ENCODE measurements at places on chromosomes 5 and 9.

GRCh38 chr5:59484618-59485017 is 408.9 kb downstream of the PDE4D start:
- ATAC-seq, result peak; percentile 7

GRCh38 chr5:53482717-53483638 is 2.5 kb downstream of the FST start:
- ATAC-seq, result peak; percentile 45

DNA sequence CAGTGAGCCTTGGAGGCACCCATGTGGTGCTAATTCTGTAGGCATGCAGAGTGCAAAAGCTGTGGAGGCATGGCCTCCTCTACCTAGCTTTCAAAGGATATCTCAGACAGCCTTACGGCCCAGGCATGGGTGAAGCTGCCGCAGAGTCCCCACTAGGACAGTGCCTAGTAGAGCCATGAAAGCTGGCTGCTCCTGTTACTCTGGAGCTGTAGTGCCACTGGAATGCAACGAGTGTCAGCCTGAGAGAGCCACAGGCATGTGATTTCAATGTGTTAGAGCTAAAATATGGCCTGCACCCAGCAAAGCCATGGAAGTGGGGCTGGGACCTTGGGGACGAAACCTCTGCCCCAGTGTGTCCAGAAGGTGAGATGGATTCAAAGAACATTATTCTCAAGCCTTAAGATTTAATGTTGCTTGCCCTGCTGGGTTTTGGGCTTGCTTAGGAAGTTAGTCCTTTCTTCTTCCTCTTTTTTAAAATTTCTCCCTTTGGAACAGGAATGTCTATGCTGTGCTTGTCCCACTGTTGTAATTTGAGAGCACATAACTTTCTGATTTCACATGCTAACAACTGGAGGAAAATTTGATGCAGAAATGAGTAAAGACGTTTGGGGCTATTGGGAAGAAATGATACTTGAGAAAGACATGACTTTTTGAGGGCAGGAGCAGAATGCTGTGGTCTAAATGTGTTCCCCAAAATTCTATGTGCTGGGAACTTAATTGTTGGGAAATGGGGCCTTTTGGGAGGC is 298.4 kb downstream of the PSAT1 start:
- ATAC-seq, result peak; percentile 50

DNA sequence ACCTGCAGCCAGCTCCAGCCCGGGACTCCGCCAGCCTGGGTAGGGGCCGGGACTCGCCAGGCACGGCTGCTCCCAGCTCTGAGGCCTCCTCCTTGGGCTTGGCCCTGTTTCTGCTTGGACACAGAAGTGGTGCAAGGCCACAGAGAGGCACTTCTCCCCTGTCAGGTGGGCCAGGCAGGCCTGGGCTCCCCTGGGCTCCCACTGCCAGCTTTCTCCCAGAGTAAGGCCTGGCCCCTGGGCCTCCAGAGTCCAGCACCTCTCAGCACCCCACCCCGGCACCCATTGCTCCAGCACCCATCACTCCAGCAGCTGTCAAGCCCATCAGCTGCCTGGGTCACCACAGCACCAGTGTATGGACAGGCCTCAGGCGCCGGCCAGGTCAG is 71.1 kb upstream of the LRRTM2 start:
- ATAC-seq, result no peak

GRCh38 chr5:151088986-151089385 is 8.2 kb upstream of the TNIP1 start:
- ATAC-seq, result no peak

- ATAC-seq, result peak; percentile 79
These were observed 34.2 kb upstream of the FBN2 start for GRCh38 chr5:128572051-128572929.

DNA sequence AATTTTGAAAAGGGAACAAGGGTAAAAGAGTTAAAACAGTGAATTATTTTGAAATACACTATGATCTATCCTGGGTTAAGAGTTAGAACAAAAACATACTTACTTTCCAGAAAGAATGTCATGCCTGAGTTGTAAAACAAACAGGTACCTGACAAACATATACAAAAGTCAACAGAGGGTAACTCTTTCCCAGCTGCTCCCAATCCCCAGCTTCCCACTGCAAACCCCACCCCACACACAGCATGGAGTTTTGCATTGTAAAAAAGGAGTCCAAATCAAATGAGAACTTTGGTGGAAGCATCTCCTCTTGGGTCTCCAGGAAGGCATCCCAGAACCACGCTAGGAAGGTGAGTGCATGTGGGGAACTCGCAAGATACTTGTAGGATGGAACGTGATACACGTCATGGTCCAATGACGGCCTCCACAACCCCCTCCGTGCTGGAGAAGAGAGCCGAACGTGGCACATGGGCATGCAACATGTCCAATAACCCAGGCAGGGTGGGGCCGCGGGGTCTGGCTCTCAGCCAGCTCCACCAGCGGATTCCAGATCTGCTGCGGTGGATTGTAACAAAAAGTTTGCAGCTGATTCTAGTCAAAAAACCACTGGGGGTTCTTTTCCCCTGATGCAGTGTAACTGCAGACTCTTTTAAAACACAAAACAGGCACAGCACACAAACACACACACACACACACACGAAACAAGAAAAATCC is 55.8 kb downstream of the EPB41L4B start:
- no peak for ATAC-seq

DNA sequence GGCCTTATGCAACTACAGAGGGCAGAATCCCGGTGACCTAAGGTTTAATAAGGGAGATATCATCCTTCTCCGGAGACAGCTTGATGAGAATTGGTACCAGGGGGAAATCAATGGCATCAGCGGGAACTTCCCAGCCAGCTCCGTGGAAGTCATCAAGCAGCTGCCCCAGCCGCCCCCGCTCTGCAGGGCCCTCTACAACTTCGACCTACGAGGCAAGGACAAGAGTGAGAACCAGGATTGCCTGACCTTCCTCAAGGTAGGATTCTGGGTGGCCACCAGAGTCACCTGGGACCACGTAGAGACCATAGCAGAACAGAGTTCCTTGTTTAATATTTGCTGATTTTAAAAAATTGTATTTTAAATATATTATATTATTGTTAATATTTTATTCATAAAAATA is 63.7 kb downstream of the SH3RF2 start:
- no peak for ATAC-seq

DNA sequence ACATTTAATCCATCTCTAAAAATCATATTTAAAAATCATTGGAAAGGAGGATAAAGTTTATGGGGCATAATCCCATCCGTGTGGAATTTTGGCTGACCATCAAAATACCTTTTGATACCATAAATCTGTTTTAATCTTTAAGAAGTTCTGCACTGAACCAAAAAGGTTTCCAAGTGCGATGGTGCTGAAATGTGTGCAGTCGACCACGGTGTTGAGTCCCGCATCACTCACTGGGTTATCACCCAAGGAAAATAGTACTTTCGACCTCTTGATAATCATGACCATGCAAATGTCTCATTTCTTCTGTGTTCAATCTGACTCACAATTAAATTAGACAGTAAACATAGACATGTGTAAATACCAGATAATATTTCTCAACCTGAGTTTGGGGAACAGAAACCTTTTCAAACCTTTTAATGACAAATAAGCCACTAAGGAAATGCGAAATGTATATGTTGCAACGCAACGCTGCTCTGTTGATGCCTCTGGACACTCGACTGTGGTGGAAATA is 62.0 kb upstream of the CDH6 start:
- no peak for ATAC-seq

DNA sequence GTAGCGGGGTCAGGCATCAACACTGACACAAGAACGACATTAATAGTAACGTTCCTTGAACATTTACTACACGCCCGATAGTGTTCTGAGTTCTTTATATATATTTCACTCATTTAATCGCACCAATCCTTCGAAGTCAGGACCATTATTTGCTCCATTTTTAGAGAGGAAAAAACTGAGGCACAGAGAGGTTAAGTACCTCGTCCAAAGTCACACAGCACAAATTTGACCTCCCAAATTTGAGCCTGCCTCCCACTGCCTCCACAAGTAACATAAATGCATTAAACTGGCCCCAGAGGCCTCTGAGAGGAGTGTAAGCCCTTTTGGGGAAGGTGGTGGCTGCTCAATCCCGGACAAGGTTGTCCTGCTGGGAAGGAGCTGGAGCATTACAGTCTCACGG is 5.8 kb downstream of the RGS14 start:
- ATAC-seq, result no peak

- no peak for ATAC-seq
These were observed 425.2 kb downstream of the GADD45G start for GRCh38 chr9:90029996-90030395.

DNA sequence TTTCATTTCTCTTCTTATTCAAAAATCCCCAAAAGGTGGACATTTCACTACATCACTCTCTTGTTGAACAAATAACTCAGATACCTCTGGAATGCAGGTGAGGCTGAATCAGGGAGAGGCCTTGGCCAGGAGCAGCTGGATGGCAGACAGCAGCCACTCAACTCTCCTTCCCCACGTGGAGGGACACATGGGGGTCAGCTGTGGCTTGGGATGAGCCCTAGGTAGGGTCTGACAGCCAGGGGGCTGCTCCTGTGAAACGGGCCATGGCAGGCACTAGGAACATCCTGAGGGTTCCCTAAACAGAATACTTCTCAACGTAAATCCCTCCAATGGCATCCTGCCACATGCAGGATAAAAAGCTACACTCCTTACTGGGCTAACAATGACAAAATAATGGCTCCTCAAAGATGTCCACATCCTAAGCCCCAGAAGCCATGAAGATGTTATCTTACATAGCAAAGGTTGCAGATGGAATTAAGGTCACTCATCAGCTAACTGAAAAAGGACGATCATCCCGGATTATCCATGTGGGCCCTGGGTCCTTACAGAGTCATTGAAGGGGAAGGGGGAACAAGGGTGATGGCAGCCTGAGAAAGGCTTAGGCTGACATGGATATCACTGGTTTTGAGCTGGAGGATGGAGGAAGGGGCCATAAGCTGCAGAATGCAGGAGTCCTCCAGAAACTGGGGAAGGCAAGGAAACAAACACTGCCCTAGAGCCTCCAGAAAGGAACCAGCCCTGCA is 31.4 kb upstream of the S1PR3 start:
- no peak for ATAC-seq

DNA sequence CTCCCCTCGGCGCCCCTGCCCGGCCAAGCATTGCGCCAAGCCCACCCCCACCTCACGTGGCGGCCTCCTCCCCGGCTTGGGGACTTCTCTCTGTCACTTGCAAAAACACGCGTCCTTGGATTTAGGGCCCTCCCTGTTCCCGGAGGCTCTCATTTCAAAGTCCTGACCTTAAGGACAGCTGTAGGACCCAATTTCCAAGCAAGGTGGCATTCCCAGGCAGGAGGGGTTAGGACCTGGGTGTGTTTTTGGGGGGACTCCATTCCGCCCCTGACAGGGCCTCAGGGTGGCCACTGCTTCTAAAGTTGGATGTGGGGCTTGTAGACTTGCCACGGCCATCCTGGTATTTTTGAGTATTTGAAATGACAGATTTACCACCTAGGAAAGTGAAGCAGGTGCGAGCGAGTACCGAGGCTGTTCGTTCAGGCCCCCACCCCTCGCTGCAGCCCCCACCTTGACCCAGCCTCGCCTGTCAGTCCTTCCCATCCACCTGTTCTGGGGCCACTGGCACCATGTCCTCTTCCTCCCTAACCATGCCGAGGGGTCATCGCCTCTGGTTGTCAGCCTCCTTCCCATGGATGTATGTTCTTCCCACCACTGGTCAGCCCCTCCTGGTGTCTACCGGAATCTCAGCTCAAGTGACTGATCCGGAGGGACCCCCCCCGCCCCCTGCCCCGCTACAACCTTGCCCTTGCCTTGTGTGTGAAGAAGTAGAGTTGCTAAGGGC is 52.4 kb downstream of the MRPL36 start:
- ATAC-seq, result no peak

GRCh38 chr9:95175523-95175922 is 142.0 kb downstream of the FANCC start:
- no peak for ATAC-seq

GRCh38 chr5:132405646-132406045 is 36.1 kb downstream of the SLC22A5 start:
- ATAC-seq, result no peak

GRCh38 chr5:6384856-6385255 is 6.5 kb upstream of the MED10 start:
- ATAC-seq, result no peak

DNA sequence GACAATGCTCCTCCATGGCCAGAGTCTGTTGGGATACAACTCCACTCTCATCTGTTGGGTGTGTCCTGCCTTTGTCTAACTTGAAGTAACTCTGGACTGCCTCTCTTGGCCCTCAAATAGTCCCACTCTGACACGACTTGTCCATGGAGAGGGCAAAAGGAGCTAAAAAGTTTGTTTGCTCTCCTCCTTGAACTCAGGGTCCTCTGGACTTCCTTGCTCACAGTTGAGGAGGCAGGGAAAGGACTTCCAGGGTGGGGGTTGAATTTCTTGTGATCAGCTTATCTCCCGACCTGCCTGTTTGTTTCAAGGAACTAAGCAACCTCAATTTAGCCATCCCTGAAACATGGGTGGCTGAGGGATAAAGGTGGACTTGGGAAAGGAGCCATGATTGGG is 11.7 kb downstream of the DNAJB5 start:
- ATAC-seq, result no peak

DNA sequence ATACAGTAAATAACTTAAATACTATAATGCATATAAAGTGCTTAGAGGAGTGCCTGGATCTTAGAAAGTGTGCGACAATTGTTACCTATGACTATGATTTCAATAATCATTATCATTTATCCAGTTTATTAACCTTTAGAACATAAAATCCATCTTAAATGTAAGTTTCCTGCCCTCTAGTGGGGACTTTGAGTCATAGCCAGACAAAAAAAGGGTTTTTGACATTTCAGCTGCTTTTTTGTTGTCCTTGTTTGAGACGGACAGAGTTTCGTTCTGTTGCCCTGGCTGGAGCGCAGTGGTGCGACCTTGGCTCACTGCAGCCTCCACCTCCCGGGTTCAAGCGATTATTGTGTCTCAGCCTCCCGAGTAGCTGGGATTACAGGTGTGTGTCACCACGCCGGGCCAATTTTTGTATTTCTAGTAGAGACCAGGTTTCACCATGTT is 9.7 kb upstream of the C9orf152 start:
- ATAC-seq, result peak; percentile 42

- ATAC-seq, result no peak
These were observed 372.3 kb upstream of the CCNH start for GRCh38 chr5:87784879-87785495.

GRCh38 chr5:64784451-64785025 is 15.8 kb downstream of the CWC27 start:
- peak; percentile 90 for ATAC-seq

- ATAC-seq, result peak; percentile 78
These were observed 53.5 kb downstream of the FOXI1 start for GRCh38 chr5:170159101-170159698.

DNA sequence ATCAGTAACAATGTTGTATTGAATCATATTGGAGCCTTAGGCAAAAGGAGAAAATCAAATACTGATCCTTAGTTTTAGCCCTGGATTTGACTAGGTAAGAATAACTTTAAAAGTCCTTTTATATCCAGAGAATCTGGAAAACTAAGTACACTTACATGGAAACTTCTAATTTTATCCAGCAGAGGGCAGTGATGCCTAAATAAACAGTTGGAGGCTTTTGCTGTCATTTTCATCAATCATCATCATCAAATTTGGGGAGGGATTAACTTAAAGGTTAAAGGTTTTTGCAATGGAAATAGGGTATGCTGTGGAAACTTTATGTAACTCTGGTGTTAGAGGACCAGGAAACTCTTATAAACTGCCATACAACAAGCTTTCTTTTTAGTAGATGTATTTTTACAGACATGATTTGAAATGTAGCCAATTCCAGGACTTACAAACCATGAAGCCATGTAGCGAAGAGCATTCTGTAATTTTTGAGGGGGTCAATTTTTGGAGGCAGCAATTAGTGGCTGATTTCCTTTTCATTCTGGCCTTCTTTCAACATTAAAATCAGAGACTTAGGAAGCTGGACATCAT is 112.7 kb downstream of the OSTF1 start:
- 0 out of 3 replicates have a peak, but pooled peaks have one; percentile 40 for ATAC-seq

GRCh38 chr5:98110282-98110691 is 663.2 kb upstream of the RGMB start:
- ATAC-seq, result peak; percentile 81

Data from SK-N-SH treated with all-trans-retinoic acid at 6 μM for 48 hours (cell line).